ENCODE measurements at places on chromosomes 11 and 22. TPM values are rescaled to one million over a fixed set of nuclear protein-coding genes. Genes with fewer than 3 reads are reported as not detected.

The APBB1 gene
- 50.2 TPM for total RNA-seq

The DEUP1 gene
- total RNA-seq, result not detected

The ZP1 gene
- total RNA-seq, result not detected

The MRGPRE gene
- total RNA-seq, result 0.12 TPM

The CARNS1 gene
- 0.13 TPM for total RNA-seq

All from aortic smooth muscle cell (primary cell).